ENCODE measurements at places on chromosomes 7 and 10.

DNA sequence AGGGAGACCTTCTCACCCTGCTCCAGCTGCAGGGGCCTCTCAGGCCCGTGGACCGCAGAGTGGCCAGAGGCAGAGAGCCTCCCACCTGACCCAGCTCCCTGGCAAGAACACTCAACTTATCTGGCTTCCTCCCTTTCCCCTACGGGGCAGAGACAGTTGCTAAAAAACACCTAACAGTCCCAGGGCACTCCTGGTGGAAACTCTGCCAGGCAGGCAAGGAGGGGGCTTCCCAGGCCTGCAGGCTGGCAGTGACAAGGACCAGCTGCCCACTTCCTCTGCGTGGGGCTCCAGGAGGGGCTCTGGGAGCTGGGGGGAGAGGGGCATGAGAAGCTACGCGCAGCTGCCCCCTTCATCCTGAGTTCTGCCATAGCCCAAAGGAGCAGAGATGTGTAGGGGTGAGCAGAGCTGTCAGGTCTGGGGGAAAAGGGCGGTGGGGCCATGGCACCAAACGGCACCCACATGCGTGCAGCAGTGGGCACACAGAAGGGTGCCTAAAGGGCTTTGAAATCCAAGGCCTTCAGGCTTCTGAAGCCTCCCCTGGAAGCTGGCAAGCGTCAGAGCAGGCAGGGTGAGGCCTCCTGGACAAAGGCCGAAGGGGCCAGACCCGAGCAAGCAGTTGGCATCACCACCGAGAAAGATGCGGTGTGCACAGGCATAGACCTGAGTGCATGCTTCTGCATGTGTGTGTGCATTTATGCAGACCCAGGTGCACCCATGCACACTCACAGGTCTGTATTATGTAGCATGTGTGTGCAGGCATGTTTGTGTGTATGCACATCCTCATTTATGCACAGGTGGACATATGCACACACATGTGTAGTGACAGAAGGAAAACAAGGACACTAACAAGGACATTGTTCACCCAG is 14.4 kb downstream of the SPOCK2 start:
- DNase-seq, result no peak

- DNase-seq, result no peak
Observed at GRCh38 chr7:108292541-108292940, 162.4 kb upstream of the LAMB4 start.

DNA sequence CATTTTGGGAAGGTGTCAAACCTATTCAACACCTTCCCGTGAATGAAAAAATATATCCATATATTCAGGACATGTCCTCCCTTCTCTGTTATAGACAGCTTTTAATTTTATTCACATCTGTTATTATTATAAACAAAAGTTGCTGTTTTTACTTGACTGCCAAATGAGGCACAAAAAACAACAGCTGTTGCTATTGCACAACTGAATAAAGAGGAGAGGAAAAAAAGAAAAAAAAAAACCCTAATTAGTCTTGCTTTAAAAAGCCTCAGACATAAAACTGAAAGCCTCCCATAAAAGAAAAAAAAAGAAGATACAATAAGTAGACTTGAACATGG is 153.4 kb downstream of the BMPER start:
- no peak for DNase-seq

DNA sequence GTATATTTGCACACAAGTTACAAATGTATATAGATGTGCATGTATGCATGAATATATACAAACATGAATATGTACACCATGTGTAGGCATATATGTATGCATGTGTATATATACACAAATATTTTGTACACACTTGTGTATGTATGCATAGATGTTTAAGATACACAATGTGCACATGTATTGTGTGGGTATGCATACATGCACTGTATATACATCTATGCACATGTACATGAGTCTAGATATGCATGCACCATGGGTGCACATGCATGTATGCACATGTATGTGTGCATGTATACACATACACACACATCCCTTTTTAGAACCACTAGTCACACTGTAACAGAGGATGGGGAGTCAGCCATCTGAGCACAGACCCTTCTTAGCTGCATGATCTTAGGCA is 249.4 kb downstream of the COBL start:
- no peak for DNase-seq

- DNase-seq, result peak; percentile 63
Observed at GRCh38 chr10:91694170-91694794, 61.4 kb upstream of the PPP1R3C start.

DNA sequence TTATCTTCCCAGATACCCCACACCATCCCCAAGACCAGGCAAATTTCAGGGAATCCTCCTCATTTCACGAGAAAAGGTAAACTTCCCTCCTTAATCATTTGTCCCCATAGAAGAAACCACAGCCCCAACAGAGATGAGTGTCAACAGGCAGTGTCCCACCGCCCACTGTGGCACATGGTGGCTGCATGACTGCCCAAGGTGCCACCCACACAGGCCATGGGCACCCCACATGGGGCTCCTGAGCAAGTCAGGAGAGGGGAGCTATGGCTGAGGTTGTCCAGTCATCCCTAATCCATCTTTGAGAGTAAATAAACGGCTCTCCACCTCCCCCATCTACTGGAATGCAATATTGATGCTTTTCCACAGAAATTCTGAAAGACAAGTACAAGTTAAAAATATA is 44.1 kb downstream of the ANTXRL start:
- DNase-seq, result no peak

- peak; percentile 16 for DNase-seq
Observed at GRCh38 chr7:87058744-87059524, 520 bp downstream of the ELAPOR2 start.

DNA sequence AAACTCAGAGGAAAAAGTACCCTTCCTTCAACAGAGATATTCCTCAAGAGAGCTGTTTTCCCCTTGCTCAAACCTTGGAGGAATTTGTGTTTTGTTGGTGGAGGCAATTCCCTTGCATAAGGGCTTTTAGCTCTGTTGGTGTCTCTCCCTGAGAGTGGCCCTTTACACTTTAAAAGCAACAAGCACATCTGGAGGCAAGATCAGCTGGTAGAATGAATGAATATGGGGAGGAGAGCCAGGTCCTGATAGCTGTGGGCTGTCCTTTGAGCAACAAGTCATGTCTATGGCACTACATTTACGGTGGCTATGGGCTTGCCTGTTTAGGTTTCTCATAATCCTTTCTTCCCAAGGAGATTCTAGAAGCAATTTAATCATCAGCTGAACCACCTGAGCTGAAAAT is 384.0 kb downstream of the SORCS3 start:
- no peak for DNase-seq

DNA sequence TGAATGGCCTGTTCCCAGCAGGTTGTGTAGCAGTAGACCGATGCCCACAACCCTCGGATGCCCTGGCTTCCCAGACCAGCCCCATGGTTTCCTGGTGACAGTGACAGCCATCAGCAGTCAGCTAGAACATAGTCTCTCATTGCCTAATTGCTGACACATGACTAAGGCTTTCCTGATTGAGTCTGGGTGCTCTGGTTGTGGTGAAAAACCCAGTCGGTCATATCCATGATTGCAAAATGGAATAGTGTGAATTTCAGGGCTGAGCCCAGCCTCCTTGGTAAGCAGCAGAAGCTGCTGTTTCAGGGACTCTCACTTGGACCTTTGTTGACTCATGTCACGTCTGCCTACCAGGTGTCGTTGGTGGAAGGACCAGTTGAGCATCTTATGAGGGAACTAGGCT is 36.6 kb downstream of the POR start:
- peak; percentile 60 for DNase-seq

DNA sequence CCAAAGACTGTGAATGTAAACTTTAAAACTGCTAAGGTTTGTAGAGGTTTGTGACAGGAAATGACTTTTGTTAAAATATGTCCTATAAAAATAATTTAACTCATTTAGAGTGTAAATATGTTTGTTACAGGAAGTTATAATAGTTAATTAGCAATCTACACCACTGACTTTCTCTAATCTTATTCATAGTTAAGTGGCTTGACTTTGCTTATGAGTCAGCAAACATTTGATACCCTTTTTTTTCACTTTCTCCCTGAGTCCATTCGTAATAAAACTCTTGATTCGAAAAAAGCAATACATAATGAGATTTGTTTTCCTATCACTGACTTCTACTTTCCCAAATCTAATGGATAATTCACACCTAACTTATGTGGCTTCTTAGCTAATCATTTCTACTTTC is 317.7 kb upstream of the SEMA3C start:
- DNase-seq, result no peak

- DNase-seq, result peak; percentile 89
Observed at GRCh38 chr7:5598769-5599371, 175.2 kb upstream of the TNRC18 start.

- peak; percentile 7 for DNase-seq
Observed at GRCh38 chr7:87060288-87060537, 759 bp upstream of the ELAPOR2 start.

DNA sequence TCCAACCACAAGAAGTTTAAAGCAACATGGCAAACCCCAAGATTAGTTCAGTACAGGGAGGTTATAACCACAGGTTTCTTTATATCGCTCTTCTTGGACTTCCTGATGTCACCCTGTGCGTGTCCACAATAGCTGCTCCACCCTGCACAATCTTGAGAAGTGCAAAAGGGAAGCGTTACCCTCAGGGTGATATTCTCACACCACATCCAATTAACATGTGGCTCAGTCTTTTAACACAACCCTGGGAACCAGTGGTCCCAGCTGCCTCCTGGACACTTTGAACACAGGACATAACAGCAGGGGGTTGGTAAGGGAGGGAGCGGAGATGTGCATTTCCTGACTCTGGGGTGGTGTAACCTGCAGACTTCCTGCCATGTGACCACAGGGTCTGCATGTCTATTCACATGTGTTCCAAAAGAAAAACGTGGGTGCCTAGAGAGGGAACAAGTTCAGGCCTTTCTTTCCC is 64.6 kb downstream of the GSAP start:
- DNase-seq, result peak; percentile 90

All from hematopoietic multipotent progenitor cell treated with erythropoietin and hydrocortisone succinate and interleukin-3 and kit ligand, for 6 days (in vitro differentiated cells).